ENCODE measurements at places on chromosomes 6 and 20. TPM values are rescaled to one million over a fixed set of nuclear protein-coding genes. Genes with fewer than 3 reads are reported as not detected.

The PNPLA1 gene
- total RNA-seq, result not detected

DNA sequence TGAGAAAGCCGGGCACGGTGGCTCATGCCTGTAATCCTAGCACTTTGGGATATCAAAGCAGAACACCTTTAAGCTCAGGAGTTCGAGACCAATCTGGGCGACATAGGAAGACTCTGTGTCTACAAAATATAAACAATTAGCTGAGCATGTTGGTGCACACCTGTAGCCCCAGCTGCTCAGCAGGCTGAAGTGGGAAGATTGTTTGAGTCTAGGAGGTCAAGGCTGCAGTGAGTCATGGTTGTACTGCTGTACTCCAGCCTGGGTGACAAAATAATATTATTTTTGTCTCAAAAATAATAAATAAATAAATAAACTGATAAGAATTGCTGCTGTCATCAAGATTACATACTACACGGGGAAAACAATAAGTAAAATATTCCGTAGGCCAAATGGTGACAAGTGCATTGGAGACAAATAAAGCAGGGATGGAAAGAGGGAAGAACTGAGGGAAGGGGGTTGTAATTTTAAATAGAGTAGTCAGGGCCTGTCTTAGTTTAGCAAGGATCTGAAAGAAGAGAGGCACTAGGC is 14.0 kb upstream of the TOP1 start:
- no peaks in the 10 kb centered on the region for H3K36me3 ChIP-seq
- H3K4me3 ChIP-seq, result no peak overlapping the region
- no peaks in the 10 kb centered on the region for H3K27me3 ChIP-seq
- H3K4me1 ChIP-seq, result no peaks in the 10 kb centered on the region
- DNase-seq, result no peak

- no peak for DNase-seq
- H3K36me3 ChIP-seq, result no peaks in the 10 kb centered on the region
- H3K4me3 ChIP-seq, result no peak overlapping the region
- no peaks in the 10 kb centered on the region for H3K27me3 ChIP-seq
Observed at GRCh38 chr20:32608664-32609015, 23.5 kb upstream of the NOL4L start.

The TUBB2B gene
- total RNA-seq, result 3.2 TPM

DNA sequence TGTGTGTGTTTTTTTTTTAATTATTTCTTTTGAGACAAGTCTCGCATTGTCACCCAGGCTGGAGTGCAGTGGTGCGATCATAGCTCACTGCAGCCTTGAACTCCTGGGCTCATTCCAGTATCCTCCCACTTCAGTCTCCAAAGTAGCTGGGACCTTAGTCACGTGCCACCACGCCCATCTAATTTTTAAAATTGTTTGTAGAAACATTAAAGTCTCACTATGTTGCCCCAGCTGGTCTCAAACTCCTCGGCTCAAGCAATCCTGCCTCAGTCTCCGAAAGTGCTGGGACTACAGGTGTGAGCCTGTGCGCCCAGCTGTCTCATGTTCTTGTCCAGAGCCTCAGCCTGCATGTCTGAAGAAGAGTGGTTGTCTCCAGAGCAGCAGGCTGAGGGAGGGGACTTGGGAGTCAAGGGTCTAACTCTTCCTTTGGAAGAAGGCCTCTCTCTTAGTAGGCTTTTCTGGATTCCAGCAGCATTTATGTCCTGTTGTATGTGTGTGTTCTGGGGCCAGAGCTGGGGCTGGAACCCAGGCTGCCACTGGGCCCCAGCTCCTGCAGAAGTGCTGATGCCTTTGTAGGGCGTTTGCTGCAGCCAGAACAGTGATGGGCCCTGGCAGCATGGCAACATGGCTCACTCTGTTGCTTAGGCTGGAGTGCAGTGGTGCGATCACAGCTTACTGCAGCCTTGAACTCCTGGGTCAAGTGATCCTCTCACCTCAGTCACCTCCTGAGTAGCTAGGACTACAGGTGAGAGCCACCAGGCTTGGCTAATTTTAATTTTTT is 5.4 kb downstream of the DNMT3B start:
- no peak overlapping the region for H3K27ac ChIP-seq
- peaks cover 10% of the 10 kb centered on the region for H3K4me1 ChIP-seq
- no peaks in the 10 kb centered on the region for H3K27me3 ChIP-seq
- DNase-seq, result no peak
- H3K36me3 ChIP-seq, result no peaks in the 10 kb centered on the region

DNA sequence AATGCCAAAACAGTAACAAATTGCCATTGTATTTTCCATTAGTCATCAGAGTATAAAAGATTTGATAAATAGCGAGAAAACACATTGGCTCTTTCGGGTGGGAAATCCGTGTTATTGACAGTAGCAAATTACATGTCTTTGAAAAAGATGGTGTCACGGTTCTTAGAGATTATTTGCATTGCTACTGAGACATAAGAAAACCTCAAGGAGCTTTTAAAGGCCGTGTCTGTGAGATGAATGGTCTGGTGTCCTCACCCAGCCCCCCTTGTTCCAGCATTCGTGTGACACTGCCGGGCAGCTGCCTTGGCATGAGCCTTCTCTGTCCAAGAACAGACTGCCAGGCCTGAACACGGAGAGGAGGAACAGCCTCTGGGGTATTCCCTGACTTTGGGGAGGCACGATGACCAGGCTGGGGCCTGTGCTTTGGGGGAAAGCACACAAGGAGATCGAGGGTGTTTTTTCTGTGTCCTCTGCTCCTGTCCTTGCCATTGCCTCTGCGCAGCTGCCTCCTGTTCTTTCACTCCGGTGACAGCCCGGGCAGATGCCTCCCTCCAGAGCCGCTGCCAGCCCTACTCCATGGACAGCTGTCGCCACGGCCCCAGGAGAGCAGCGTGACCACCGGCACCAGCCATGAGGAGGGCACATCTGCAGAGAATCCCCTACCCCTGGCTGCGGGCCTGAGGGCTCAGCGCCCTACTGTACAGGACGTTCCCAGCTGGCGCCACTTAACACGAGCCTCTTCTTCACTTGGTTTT is 167.7 kb upstream of the CDYL start:
- H3K4me1 ChIP-seq, result peaks cover 58% of the 10 kb centered on the region
- no peak overlapping the region for H3K27ac ChIP-seq
- H3K36me3 ChIP-seq, result no peaks in the 10 kb centered on the region
- no peak overlapping the region for H3K4me3 ChIP-seq
